Stimulated activated CD4-positive, alpha-beta T cell treated with anti-CD3 and anti-CD28 coated beads, Interleukin-2, amount 100 ng/mL, for 48 hours (primary cell): ENCODE measurements at places on chromosomes 7 and 10.
A peak's percentile ranks its signal among the peaks of the same experiment; 100 is the strongest.

GRCh38 chr7:98970016-98970615 is 91.8 kb downstream of the TRRAP start:
- DNase-seq, result no peak

- no peak for DNase-seq
Observed at GRCh38 chr7:38743899-38744298, 112.7 kb upstream of the AMPH start.

GRCh38 chr10:1315178-1315577 is 259.0 kb downstream of the WDR37 start:
- DNase-seq, result no peak

DNA sequence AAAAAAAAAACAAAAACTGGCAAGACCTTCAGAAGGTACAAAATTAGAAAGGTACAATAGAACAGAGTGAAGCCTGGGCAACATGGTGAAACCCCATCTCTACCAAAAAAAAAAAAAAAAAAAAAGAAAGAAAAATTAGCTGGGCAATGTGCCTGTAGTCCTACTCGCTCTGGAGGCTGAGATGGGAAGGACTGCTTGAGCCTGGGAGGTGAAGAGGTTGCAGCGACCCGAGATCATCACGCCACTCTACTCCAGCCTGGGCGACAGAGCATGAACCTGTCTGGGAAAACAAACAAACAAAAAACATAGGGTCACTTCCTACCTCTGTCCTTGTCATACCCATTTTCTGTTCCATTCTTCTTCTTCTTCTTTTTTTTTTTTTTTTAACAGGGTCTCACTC is 45.6 kb upstream of the DLG5 start:
- no peak for DNase-seq

DNA sequence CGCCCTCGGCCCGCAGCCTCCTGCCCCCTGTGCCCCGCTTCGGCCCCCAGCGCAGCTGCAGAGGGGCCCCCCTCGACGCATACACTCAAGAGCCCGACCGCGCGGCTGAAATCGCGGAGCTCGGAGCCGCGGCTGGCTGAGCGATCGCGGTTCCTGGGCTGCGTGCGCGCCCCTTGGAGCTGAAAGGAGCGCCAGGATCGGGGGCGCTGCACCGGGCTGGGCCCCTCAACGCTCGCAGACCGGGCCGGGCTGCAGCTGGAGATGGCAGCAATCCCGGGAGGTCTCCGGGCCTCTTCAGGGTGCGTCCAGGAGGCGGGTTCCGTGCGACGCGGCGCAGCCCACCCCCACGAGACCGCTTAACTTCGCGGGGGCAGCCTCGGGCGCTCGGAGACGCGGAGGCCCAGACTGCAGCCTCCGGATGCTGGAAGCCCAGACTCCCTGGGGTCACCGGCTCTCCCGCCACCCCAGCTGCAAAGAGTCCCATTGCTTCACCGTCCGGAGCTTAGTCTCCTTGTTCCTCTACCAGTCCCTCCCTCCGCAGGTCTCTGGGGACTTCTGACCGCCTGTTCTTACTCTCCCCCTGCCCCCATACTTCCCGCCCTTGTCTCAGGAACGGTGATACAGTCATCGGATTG is 73.0 kb upstream of the LRRC4 start:
- DNase-seq, result no peak

DNA sequence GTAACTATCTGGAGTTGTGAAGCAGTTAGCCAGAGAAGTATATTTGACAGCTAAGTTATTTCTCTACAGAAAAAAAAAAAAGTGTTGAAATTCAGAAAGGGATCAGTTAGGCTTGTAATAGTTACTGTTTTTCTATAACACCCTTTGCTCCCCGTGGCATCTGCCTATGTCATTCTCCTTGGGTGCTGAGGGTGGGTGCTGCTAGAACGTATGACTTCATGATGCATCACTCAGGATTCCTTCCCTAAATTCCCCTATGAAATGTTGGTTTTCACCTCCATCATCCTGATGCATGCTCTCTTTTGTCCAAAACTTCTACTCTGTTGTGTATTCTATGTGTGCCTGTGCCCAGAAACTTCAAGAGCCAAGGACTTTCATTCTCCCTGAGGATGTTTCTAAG is 536.4 kb downstream of the GRM8 start:
- DNase-seq, result no peak

DNA sequence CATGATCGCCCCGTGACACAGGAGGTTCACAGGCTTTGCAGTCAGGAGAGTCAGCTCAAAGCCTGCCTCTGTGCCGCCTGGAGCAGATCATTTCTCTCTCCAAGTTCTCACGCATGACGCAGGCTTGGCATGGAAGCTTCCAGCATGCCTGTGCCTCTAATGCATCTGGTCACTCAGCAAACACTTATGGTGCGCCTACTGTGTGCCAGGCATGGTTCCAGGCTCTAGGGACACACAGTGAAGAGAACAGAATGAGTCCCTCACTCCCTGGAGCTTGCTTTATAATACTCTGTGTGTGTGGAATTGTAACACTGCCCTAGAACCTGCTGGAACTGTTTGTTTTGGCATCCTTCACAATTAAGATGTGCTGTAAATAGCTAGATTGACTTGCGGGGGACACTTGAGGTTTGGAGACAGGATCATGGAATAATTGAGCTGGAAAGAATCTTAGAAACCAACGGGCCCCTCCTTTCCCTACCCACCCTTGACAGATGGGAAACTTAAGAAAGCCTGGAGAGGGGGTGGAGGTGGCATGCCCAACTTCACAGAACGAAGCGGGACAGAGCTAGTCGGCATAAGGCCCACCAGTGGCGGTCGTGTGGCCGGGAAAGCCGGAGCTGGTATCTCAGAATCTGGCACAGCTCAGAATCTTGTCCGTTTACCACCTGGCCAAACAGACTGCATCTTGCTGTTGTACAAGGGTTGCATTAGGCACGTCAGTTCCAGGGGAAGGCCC is 4.6 kb upstream of the MYH16 start:
- DNase-seq, result no peak

DNA sequence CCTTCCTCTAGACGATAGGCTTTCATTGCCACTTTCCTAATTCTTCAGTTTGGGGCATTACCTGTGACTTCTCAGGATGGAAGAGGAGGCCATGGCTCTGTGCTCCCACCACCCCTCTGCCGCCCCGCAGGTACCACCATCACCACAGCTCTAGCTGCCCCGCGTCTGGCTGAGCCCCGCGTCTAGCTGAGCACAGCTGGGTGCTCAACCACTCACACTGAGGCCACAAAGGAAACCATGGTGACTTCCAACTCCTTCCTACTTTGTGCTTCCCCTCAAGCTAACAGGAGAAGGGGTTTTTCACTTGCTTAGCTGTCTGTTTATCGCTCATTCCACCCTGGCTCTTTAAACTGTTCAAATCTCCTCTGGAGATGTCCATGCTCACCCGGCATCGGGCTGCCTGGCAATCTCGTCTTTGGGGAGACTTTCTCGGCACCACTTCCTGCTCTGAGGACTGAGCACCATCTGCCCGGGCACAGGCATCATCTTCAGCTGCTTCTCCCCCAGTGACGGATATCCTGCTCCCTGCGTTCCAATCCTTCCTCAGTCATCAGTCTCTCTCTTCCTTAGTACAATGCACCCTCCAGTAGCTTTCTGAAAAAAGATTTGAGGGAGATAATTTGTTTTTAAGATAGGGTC is 59.4 kb downstream of the MAD1L1 start:
- DNase-seq, result no peak

- no peak for DNase-seq
Observed at GRCh38 chr10:53356616-53357349, 584.2 kb upstream of the MBL2 start.

DNA sequence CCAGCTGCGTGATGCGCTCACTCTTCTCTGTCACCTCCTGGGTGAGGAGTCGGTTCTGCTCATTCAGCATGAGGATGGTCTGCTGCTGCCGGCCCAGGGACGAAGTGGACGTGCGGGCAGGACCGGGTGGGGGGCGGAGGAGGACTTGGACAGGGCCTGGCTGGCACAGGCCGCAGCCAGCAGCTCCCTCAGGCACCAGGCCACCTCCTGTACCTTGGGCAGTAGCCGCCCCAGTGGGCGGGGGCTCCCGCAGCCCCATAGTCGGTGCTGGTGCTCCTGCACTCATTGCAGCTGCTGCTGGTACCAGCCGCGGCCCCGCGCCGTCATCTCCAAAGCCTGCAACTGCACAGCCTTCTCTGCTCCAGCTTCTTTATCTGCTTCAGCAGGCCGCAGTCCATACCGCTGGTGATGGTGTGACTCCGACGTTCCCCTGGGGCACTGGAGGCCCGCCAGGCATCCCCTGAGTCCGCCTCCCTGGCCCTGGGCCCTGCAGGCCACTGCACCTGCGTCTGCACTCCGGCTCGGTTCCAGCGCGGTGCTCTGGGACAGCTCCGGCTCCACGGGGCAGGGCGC is 884.9 kb upstream of the ZNF722 start:
- no peak for DNase-seq

- no peak for DNase-seq
Observed at GRCh38 chr10:3357737-3358136, 185.2 kb upstream of the PITRM1 start.

DNA sequence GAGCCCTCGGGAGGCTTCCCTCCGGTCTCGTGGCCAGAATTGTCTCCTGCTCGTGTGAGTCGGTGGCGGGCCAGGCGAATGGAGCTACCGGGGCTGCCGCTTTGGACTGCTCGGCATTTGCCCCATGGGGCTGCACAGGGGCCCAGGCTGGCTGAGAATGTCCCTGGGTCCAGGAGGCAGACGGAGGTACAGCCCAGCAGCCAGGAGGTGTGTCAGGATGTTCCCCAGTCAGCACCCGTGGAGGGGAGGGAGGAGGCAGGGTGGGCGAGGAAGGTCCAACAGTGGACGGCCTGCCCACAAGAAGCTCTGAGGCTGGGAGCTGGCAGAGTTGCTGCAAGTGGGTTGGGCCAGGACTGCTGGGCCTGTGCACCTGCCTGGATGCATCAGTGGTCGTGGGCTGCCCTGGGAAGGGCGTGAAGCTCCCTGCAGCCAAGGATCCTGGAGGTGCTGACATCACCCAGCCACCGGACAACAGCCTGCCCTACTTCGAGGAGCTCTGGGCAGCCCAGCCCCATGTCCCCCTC is 46.4 kb downstream of the PDGFA start:
- no peak for DNase-seq

DNA sequence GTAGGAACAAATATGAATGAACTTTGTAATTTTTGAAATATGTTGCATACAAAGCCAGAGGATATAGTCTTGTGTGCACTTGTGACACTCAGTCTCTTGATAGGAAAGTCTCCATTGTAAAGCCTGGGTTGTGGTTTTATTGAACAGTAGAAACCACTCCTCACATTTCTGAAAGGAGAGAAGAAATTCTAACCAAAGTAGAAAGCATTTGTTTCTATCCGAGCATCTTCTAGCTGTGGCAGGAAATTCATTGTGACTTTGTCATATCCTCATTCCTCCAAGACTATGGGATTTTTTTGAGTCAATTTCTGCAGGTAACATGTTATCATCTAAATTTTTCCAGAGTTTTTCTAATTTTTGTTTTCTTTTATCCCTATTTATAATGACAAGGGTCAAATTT is 55.5 kb upstream of the NCF1 start:
- no peak for DNase-seq

- DNase-seq, result no peak
Observed at GRCh38 chr10:21171936-21172541, 274.9 kb upstream of the NEBL start.

GRCh38 chr10:71052076-71052660 is 160.2 kb upstream of the UNC5B start:
- DNase-seq, result no peak

- DNase-seq, result no peak
Observed at GRCh38 chr7:128740996-128741395, 1.8 kb downstream of the CALU start.

GRCh38 chr10:117427356-117427755 is 52.1 kb upstream of the PDZD8 start:
- DNase-seq, result no peak

GRCh38 chr7:7188091-7188490 is 5.7 kb downstream of the C1GALT1 start:
- no peak for DNase-seq

DNA sequence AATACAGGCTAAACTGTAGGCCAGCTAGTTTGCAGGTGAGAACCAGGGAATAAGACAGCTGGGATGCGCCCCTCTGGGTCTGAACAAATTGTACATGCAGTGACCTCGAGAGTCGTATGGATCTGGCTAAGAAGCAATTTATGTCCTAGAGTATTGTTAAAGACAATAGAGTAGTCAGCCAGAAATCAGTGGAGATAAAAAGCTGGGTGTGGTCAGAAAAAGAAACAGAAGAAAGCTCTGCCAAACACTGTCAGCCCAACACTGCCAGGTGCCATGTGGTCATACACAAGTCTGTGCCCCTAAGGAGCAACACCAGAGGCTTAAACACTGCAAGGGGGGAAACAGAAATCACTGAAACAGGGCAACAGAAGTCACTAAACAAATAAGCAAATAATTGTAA is 62.2 kb downstream of the CNOT4 start:
- no peak for DNase-seq

DNA sequence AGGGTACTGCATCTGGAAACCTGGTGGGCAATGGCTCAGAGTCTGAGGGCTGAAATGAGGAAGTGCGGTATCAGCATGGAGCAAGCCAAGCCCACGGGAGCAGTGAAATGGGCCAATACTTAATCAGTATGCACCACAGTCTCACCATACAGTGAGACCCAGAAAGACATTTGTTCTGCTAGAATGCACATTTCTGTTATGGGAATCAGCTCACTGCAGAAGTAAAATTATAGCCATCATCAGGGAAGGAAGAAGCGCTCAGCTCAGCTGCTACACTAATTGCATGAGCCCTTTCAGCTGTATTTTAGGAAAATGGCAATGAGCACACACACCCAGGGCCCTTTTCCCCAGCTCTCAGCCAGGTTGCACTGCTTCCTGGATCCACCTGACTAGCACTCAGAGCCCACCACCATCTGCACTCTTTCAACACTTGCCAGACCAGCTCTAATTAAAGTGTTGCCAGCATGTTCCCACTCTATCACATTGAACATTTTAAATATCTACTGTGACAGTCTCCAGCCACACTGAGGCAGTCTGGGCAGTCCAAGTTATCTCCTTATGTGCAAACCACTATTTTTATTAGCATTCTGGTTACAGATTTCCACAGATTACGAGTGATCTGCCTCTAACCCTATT is 44.2 kb upstream of the PIK3AP1 start:
- no peak for DNase-seq

- DNase-seq, result no peak
Observed at GRCh38 chr7:73809467-73809951, 21.3 kb upstream of the CLDN4 start.

DNA sequence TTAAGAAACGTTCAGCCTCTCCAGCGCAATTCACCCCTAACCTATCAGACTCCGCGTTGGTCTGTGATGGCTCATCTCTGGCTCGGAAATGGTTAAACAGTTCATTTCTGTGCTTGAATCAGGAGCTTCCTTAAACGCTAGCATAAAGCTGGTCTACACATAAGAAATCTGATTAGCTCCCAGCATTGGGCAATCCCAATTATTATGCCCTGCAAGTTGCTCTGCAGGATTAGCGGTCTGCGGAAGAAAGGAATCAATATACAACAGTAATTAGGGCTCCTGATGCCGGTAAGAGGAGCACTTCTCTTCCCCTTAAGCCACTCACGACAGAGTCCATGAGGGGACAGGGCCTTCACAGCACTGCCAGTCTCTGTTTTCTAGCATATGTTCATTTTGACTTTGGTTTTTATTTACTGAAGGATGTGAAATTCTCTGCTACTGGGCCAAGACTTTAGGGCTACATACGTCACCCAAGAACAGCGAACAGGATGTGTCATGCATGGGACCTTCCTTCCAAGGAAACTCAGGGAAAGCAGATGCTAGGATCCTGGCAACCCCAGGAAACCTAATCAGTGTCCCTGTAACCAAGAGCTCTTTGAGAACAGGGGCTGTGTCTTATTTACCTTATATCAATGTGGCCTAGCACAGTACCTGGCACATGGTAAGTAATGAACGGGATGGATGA is 324.4 kb downstream of the KCNMA1 start:
- no peak for DNase-seq

GRCh38 chr10:88932539-88933256 is 19.9 kb downstream of the ACTA2 start:
- peak; percentile 10 for DNase-seq
